ENCODE measurements at places on chromosomes 6 and 20.

DNA sequence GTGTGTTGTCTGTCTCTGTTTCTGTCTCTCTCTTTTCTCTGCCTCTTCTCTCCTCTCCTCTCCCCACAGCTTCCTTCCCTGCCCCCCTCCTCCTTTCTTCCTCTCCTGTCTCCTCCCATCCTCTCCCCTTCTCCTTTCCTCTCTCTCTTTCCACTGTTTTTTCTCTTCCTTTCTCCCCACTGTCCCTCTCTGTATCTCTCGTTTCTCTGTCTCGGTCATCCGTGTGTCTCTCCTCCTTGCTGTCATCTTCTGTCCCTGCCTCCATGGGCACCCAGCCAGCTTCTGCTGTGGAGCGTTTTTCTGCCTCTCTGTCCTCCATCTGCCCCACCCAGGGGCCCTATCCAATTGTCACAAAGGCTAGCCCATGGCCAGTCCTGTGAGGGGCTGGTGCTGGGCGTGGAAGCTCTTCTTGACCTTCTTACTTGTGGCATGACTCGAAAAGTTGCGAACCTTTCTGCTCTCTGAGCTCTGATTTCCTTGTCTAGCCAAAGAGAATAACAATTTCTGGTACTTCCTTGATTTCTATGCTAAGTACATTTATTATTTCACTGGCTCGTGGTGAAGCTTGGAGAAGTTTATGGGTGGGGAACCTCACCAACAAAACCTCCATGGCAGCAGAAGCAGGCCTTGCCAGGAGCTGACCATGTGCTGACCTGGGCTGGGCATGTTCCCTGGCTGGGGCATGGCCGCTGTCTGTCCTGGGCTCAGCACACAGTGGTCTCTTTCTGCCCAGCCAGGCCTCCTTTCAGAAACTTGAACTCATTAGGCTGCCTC lies 69.3 kb downstream of the CEBPB start:
- DNase-seq = no peak

DNA sequence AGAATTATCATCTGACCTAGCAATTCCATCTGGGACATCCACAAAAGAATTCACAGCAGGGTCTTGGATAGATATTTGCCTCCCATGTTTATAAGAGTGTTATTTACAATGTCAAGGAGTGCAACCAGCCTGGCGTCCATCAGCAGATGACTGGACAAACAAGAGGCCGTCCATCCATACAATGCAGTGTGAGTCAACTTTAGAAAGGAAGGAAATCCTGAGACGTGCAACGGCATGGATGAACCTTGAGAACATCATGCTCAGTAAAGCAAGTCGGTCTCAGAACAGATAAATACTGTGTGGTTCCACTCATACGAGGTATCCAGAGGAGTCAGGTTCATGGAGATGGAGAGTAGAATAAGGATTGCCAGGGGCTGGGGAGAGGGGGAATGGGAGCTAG lies 46.4 kb downstream of the FOXF2 start:
- DNase-seq = peak; percentile 33

DNA sequence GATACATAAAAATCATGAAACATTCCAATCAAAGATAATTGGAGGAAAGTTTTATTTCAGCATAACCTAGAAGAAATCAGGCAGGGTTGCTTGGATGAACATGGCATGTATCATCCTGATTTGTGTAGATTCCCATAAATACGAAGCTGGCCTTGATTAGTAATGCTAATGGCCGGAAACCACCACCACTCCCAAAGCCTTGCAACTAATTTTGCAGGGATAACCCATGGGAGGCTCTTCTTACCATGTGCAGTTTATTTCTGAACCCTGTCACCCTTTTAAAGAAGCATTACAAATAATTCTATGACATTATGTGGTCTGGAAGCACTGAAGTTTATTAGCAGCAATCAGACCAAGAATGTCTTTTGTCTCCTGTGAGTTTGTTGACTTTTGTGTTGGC lies 80.8 kb downstream of the AIG1 start:
- no peak for DNase-seq

- no peak for DNase-seq
Measured at GRCh38 chr6:40128127-40128526, 193.9 kb upstream of the MOCS1 start.

- no peak for DNase-seq
Measured at GRCh38 chr6:103870970-103871369, 988.7 kb downstream of the HACE1 start.

DNA sequence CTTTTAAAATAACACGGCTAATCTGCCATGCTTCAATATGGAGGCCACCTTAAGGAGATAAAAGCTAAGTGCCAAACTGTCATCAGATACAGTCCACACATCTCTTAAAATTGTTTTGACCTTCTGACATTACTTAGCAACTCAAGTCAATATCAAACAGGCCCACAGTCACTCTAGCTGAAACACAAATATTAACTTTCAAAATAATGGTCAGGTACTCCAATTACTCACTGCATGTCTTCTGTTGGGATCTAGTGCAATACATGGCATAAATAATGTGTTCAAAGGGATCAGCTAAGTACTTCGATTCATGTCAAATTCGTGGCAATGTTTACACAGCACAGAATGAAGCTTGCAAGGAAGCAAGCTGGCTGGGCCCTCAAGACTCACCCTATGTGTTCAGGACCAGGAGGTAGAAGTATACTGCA lies 133.9 kb upstream of the BEND6 start:
- no peak for DNase-seq

DNA sequence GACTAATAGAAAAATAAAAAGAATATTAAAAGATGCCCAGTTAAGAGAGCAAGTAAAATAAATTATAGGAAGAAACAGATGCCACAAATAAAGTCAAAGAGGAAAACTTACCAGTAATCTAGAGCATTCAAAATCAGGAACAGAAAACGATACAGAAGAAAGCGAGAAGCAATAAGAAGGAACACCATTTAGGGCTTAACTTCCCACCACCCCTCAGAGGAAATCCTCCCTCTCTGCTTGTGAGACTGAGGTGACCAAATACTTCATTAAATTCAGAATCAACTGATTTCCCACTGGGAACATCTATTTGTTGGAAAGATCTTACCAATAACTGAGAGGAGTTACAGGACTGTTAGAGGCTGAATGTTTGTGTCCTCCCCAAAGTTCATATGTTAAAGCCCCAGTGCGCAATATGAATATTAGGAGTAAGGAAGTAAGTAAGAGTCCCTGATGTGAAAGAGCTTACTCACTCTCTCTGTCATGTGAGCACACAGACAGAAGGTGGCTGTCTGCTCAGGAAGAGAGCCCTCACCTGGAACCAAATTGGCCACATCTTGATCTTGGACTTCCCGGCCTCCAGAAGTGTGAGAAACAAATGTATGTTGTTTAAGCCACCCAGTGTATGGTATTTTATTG lies 19.5 kb downstream of the KATNA1 start:
- no peak for DNase-seq

GRCh38 chr6:137214931-137215330 lies 4.3 kb downstream of the IFNGR1 start:
- DNase-seq = no peak

DNA sequence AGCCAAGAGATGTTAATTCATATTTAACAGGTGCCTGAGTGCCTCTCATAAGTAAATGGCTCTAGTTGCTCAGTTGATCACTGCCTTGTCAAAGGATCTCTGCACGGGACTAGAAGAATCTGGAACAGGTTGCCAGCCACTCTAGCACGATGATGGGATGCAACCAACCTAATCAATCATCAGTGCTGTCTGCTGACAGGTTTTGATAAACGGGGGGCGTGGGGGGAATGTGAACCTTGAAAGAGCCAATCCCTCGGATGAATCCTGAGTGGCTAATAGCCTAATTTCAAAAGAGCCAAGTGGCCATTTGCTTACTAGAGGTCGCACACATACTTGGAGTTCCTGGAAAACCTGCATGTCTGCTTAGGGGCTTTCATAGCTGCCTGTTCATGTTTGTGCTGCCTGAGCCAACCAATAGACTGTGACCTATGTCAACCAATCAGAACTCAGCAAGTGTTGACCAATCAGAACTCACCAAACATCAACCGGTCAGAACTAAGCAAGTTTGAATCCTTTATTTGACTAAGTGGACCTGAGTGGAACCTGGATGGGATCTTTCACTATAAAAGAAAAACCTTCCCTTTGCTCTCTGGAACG lies 43.5 kb upstream of the ECI2 start:
- DNase-seq = no peak

- DNase-seq = no peak
Measured at GRCh38 chr6:54058236-54058635, 53.0 kb upstream of the MLIP start.

GRCh38 chr6:30769853-30770524 lies 25.6 kb upstream of the IER3 start:
- DNase-seq = no peak

Data from SJSA1 (cell line).